ENCODE measurements at places on chromosomes 2 and 18.

- DNase-seq, result no peak
- H3K4me1 ChIP-seq, result no peaks in the 10 kb centered on the region
- no peaks in the 10 kb centered on the region for H3K27me3 ChIP-seq
Measured at GRCh38 chr2:81247648-81248047, 943.1 kb upstream of the LRRTM1 start.

DNA sequence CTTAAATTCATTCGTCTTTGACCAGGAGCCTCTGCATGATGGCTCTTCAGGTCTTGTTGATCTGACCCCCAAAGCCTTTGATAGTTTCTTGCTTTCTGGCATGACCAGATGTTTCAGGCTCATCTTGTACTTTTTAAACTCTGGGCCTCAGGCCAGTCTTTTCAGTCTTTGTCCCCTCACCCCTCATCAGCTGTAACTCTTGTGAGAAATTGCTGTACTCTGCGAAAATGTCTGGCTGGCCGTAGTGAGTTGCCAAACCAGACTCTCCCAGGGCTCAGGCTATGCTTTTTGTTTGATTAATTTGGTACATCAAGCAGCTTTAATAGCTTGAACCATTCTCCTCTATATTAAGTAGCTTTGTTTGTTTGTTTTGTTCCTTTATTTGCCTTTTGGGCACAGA lies 75.9 kb downstream of the BABAM2 start:
- no peaks in the 10 kb centered on the region for H3K27me3 ChIP-seq
- no peaks in the 10 kb centered on the region for H3K36me3 ChIP-seq
- peaks cover 15% of the 10 kb centered on the region for H3K4me1 ChIP-seq
- H3K27ac ChIP-seq, result no peak overlapping the region

DNA sequence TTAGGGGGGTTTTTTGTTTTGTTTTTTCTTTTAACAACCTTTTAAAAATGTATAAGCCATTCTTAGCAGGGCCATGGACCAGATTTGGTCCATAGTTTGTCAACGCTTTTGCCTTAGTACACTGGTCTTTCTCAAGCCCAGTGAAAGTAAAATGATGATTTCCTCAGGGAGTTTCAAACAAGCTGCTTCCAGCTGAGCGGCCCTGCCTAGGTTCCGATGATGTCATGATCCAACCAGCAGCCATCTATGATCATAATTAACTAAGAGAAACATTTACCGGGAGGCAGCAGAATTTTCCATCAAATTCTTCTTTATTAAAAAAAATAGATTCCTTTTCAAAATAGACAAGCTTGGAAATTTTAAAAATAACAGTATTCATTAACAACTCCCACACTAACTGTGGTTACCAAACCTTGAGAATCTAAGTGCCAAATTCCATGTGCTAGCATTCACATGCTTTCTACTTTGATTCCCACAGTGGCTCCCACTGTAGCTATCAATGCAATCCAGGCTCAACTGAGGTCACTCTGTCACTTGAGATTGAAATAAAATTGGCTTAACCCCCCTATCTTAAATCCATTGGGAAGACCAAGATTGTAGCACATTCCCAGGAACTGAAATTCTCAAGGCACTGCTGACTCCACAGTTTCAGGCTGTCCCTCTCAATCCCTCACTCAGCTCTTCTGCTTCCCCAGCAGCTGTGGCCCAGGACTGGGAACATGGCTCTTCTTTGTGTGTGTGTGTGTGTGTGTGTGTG lies 148.9 kb downstream of the RNF152 start:
- peak; percentile 76 for DNase-seq
- H3K36me3 ChIP-seq, result no peaks in the 10 kb centered on the region
- H3K4me3 ChIP-seq, result no peak overlapping the region
- peaks cover 74% of the 10 kb centered on the region for H3K4me1 ChIP-seq

DNA sequence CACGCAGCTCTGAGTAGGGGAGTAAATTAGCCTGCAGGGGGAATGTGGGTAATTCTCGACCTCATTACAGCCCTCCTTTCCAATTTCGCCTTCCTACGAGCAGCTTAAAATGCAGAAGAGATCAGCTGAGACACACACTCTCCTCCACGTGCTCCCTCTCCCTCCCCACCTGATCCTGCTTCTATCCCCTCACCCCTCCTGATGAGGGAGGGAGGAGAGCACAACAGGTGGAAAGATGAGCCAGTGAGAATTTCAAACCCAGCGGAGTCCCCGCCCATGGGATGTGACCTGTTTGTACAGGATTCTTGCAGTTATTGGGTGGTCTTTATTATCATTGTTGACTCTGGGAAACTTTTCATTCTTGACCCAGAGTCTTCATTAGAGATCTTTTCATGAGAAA lies 35.5 kb downstream of the DDX18 start:
- H3K4me3 ChIP-seq, result no peak overlapping the region
- DNase-seq, result no peak

DNA sequence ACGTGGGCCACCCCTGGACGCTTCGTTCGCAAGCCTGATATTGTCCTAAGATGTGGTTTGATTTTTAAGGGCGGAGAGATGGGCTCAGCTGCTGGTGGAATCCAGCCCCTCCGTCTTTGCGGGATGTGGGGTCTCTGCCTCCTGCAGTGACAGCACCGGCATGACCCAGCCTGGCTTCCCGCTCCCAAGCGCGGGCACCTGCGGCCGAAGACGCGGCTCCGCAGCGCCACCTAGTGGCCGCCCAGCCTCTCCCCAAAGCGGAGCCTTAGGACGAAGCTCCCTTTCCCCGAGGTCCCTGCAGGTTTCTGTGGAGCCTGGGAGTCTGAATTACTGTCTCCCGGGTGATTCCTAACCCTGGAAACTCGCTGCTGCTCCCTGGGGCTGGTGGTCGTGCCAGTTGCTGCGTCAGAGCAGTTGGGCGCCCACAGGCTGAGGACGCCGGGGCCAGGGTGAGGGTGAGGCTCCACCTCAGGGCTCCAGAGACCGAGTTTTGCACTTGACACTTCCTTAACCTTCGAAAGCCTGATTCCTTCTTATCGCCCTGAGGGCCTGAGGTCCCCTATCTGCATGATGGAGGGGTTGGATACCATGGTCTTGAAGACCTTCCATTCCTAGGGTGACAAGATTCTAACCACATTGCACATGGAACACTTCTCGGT lies 137.5 kb downstream of the TPO start:
- no peaks in the 10 kb centered on the region for H3K27me3 ChIP-seq
- H3K27ac ChIP-seq, result no peak overlapping the region
- no peaks in the 10 kb centered on the region for H3K36me3 ChIP-seq
- peak; percentile 47 for DNase-seq

DNA sequence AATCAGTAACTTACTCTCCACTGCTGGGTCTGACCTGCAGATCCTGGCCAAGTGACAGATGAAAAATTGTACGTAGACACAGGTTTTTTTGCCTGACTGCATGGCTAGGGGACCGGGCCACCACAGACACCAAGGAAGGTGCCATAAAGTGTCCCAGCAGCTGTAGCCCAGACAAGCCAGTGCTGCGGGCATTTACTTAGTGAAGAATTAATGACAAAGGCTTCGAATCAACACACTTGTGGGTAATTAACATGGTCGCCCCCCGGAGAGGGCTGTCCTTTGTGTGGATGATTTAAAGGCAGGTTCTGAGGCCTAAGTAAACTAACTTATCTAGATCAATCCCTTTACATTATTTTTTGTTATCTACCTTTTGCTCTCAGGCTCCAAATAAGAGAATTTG lies 1709.1 kb upstream of the LRRTM1 start:
- no peak for DNase-seq
- no peak overlapping the region for H3K4me3 ChIP-seq
- H3K27ac ChIP-seq, result no peak overlapping the region
- no peaks in the 10 kb centered on the region for H3K36me3 ChIP-seq
- no peaks in the 10 kb centered on the region for H3K27me3 ChIP-seq

DNA sequence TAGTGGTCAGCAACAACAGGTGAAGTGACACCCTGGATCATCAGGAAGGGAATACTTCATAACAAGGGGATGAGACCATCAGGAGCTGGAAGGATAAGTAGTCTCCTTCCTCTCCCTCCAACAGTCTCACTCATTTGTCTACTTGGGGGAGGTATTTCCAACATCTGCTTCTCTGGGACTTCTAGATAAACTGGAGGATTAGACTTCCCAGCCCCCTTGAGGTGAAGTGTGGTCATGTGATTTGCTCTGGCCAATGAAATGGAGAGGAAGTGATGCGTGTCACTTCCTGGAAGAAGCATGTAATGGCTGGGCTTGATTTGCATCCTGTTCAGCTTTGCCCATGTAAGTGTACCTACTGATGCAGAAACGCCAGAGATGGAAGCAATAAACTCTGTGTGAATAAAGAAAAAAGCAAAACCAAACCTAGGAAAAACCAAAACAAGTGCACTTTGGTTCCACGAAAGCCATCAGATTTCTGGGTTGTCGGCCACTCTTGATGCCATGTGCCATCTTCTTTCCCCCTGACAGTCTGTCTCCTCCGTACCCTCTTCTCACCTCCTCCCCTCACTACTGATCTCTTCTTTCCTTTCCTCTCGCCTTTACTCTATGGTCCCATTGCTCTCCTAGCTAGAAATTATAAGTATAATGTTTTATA lies 76.1 kb upstream of the DNMT3A start:
- H3K27ac ChIP-seq, result no peak overlapping the region
- H3K36me3 ChIP-seq, result no peaks in the 10 kb centered on the region
- H3K27me3 ChIP-seq, result no peaks in the 10 kb centered on the region
- no peak overlapping the region for H3K4me3 ChIP-seq
- DNase-seq, result no peak

DNA sequence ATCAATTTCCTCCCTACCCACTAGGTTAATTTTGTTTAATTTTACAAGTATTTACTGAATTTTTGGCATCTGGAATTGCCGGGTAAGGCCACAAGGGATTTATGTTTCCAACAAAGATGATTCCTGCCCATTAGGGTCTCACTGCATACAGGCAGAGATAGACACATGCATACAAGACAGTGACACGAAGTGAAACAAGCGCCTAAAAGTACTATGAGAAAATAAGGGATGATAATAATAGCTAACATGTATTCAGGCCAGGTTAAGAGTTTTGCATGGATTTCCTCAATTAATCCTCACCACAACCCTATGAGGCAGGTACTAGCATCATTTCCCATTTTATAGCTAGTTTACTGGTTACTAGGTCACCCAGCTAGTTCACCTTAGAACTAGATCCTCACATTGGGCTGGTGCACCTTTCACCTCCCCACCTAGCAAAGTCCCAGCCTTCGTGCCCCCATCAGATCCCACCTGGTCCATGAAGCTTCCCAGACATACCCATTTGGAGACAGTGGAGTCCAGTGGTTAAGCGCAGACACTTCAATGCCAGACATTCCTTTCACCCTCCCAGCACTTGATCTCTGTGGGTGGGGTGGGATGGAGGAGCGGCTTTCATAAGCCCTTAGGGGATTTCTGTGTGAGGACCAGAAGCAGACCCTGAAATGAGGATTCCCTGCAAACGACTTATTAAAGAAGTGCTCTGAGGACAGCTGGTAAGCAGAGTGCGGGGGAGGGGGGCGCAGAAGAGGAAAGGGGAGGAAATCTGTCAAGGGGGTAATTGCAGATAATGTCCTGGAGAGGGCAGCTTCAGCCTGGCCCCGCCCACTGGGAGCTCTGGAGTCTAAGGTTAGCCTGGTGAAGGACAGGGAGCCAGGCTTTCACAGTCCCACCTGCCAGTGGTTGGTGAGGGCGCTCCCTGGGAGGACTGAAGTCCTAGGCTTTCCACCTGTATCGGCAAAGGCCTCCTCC lies 5.8 kb upstream of the DGUOK start:
- peaks cover 12% of the 10 kb centered on the region for H3K27me3 ChIP-seq
- H3K4me3 ChIP-seq, result no peak overlapping the region
- DNase-seq, result no peak
- no peak overlapping the region for H3K27ac ChIP-seq
- no peaks in the 10 kb centered on the region for H3K36me3 ChIP-seq
- H3K4me1 ChIP-seq, result no peaks in the 10 kb centered on the region

GRCh38 chr2:109244304-109244582 lies 115.2 kb downstream of the SH3RF3 start:
- no peaks in the 10 kb centered on the region for H3K36me3 ChIP-seq
- peaks cover 79% of the 10 kb centered on the region for H3K4me1 ChIP-seq
- H3K4me3 ChIP-seq, result no peak overlapping the region
- DNase-seq, result no peak
- H3K27me3 ChIP-seq, result no peaks in the 10 kb centered on the region
- H3K27ac ChIP-seq, result peak overlapping the region; percentile 35

- H3K27ac ChIP-seq, result no peak overlapping the region
- no peaks in the 10 kb centered on the region for H3K36me3 ChIP-seq
- no peak for DNase-seq
Measured at GRCh38 chr18:64528646-64529045, 379.8 kb upstream of the LINC00305 start.

- no peak overlapping the region for H3K4me3 ChIP-seq
- H3K36me3 ChIP-seq, result no peaks in the 10 kb centered on the region
- peak overlapping the region; percentile 86 for H3K27ac ChIP-seq
- H3K4me1 ChIP-seq, result peaks cover 71% of the 10 kb centered on the region
- H3K27me3 ChIP-seq, result no peaks in the 10 kb centered on the region
- DNase-seq, result no peak
Measured at GRCh38 chr18:77086034-77086433, 46.5 kb downstream of the MBP start.

DNA sequence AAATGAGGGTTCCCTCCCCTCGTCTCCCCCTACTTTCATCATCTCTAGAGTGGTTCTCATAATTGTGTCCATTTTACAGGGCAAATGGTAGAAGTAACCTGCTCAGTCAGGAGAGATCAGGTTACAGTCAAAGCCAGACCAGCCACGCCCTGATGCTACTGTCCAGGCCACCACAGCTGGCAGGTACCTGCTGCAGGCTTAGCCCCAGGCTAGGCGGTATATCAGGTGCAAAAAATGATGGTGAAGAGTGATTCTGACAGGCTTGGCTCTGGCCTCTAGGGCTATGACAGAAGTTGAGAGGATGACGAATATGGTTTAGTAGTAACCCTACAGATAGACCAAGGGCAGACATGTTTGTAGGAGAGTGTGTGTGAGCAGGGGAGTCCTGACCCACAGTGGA lies 67.1 kb downstream of the HAUS1 start:
- H3K36me3 ChIP-seq, result no peaks in the 10 kb centered on the region
- H3K27me3 ChIP-seq, result no peaks in the 10 kb centered on the region
- no peak for DNase-seq
- peaks cover 10% of the 10 kb centered on the region for H3K4me1 ChIP-seq
- no peak overlapping the region for H3K4me3 ChIP-seq
- H3K27ac ChIP-seq, result no peak overlapping the region

GRCh38 chr2:121209014-121209610 lies 75.9 kb downstream of the TFCP2L1 start:
- DNase-seq, result no peak
- no peak overlapping the region for H3K27ac ChIP-seq
- H3K27me3 ChIP-seq, result no peaks in the 10 kb centered on the region
- H3K4me1 ChIP-seq, result no peaks in the 10 kb centered on the region

- no peak for DNase-seq
- no peaks in the 10 kb centered on the region for H3K4me1 ChIP-seq
- H3K27ac ChIP-seq, result no peak overlapping the region
- no peak overlapping the region for H3K4me3 ChIP-seq
- no peaks in the 10 kb centered on the region for H3K36me3 ChIP-seq
Measured at GRCh38 chr2:144163592-144163991, 356.3 kb downstream of the ZEB2 start.

DNA sequence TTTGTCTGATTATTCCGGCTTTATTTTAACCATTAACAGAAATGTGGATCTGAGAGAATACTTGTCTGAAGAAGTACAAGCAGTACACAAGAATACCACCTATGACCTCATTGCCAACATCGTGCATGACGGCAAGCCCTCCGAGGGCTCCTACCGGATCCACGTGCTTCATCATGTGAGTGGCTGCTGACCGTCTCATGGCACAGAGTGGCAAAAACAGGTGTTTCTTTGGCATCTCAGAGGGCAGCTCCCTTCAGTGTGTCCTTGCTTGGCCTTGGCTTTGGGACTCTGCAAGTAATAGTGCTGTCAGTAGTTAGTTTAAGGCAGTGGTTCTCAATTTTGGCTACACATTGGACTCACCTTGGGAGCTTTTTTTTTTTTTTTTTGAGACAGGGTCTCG lies 23.1 kb downstream of the SFTPB start:
- H3K36me3 ChIP-seq, result peaks cover 100% of the 10 kb centered on the region
- H3K4me1 ChIP-seq, result no peaks in the 10 kb centered on the region
- no peak overlapping the region for H3K4me3 ChIP-seq

Measured in heart right ventricle (tissue), 16 donors.